Ecto neural progenitor cell (in vitro differentiated cells): ENCODE measurements at places on chromosomes 6 and 20.

GRCh38 chr20:33731693-33732165, at the start of gene ZNF341:
Gene ZNF341, plus strand, starts transcription at chr20:33731996. Its CDS starts 26 bp downstream, at chr20:33732022.
- no peak for DNase-seq

DNA sequence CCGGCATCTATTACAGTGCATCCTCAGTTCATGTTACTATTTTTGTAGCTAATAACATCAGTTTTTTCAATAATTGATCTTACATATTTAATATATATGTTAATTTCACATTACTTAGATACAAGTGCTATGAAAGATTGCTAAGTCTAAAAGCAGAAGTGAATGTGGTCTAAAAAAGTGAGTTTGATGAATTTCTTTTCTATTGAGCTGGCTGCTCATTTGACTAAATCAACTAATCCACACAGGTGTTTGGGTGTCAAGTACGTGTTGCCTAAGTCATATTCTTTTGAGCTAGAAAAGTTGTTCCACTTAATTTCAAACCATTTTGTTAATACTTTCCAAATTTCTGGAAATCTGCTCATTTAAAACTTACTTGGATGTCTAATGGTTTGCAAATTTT, 46.6 kb upstream of the EZR start:
- DNase-seq = no peak

DNA sequence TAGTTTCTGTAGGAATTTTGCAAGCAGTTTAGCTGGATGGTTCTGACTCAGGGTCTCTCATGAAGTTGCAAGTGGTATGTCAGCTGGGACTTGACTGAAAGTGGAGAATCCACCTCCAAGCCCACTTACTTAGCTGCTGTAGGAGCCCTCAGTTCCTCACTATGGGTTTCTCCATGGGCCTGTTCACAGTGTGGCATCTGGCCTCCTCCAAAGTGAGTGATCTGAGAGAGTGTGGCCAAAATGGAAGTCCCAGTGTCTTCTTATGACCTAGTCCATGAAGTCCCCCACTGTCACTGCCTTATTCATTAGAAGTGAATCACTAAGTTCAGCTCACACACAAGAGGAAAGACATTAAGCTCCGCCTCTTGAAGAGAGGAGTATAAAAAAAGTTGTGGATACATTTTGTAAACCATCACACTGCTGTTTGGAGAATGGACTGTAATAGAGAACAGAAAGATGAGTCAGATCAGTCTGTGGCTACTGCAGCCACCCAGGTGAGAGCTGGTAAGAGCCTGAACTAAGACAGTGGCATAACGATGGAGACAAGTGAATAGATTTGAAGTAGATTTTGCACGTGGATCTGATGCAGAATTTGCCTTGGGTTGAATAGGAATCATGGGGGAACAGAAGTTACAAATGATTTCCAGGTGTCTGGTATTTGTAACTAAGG, 4.9 kb upstream of the NELFCD start:
- peak; percentile 13 for DNase-seq

DNA sequence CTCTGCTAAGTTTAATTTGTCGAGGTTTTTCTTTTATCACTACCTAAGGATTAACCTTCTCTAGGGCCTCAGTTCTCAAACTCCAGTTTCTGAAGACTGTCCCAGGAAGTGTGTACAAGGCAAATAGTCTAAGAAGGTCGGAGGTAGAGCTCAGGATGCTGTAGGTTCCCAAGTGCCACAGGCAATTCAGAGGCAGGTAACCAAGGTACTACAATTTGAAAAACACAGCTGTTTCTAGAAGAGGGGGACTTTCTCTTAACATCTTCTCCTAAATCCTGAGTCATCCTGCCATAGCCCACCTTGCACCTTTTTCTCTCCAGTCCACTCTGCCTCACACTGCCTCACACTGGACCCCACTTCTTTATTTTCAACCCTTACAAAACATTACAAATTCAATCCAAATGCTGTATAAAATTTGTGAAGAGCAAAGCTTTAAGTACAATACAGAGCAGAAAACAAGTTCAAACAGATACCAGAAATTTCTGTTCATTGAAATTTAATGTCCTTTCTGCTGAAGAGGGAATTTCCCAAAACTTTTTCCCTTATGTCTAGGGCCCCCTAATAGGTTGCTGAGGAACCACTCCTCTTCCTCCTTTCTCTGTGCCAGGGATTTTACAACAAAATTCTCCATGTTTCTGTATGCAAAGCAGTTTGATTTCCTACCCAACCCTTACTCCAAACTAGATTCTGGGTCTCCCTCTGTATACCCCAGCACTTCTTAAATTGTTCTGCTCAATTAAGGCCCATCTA, 43.0 kb downstream of the FRK start:
- DNase-seq = no peak

DNA sequence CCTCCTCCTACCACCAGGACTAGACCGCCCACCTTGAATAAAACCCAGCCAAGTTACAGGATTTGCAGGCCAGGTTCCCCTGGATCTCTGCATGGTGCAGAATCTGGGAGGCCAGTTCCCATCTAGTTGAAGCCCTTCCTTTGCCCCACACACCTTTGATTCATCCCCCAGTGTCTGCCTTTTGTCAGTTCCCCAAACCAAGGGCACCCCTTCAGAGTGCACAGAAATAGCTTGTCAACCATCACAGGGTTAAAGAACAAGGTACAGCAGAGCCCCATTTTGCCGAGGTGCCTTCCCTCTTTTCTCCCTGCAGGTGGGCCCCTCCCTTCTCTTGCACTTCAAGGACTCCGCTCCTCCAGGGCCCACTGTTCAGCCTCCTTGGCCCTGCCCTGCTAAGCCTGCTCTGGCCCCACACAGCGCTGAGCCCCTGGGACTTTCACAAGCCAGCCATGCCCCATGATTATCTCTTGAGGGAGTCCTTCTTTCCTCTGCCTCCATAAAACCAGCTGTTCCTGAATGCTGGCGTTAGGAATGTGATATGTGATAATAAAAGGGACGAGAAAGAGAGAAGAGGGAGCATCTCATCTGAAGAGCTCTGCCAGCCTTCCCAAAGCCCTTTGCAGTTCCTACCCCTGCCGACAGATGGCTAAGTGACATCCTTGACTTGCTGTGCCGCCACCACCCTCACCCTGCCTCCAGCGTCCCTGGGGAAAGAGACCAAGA, 280.3 kb downstream of the CDC5L start:
- peak; percentile 73 for DNase-seq

- no peak for DNase-seq
Measured at GRCh38 chr6:112352607-112353006, 5.5 kb downstream of the RFPL4B start.

- peak; percentile 70 for DNase-seq
Measured at GRCh38 chr6:110378552-110378951, 20.4 kb upstream of the METTL24 start.

DNA sequence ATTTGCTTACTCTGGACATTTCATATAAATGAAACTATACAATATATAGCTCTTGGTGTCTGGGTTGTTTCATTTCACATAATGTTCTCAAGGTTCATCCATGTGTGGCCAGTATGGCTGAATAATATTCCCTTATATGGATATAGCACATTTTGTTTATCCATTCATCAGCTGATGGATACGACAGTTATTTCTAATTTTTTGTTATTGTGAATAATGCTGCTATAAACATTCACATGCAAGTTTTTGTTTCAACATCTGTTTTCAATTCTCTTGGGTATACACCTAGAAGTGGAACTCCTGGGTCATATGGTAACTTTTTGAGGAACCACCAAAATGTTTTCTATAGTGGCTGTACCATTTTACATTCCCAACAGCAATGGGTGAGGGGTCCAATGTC, 101.1 kb downstream of the CDK19 start:
- DNase-seq = no peak

DNA sequence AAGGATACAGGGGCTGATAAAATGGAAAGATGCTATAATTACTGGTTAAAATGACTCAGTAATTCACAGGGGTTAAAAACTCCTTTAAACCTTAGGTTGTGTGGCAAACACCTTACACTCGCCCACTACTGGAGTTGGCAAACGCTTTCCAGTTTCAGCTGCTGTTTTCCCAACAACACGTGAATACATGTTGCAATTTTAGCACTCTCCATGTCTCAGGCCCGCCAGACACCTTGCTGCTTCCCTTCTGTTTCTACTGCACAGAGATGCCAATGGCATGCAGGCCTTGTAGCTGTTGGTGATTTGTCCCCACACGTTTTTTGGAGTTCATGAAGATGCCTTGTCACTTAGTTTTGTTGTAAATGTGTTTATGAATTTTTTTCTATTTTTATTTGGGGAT, 5.3 kb upstream of the TTPAL start:
- no peak for DNase-seq

GRCh38 chr6:121297694-121298093, 36.6 kb downstream of the TBC1D32 start:
- DNase-seq = no peak

DNA sequence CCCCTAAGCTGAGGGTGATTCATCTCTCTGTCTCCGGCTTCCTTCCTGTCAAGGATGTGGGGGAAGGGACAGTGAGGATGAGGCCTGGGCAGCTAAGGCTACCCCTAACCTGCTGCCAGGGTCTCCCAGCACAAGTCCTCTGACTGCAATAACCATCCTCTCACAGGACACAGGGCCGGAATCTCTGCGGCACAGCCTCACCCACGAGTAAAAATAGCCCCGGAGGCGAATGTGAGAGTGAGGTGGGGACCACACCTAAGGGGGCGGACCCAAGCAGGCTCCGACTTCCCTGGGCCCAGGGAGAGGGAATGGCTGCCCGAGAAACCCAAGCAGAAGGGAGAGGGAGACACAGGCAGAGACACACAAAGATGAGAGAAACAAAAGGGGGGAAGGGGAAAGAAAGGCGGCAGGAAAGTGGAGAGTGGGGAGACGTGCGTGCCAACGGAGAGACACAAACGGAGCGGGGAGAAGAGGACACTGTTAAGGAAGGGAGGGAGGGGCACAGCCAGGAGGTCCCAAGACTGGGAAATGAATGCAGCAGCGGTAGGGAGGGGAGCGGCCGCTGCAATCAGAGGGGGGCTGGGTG, 1.4 kb downstream of the CLIC1 start:
- DNase-seq = peak; percentile 58

DNA sequence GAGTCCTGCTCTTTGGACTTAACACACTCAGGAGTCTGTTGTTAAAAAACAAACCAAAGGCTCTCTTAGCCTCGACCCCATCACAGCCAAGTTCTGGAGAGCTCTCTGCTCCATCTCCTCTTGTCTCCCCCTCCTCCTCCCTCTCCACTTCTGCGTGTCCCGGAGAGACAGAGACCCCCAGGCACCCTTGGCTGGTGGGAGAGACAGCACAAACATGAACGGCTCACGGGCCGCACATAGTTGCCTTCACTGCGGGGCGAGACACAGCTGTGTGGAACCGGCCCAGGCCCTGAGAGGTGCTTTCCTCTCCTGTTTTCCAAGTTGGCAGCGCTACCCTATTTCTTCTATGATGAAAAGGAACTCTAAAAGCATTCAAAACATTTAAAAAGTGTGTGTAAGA, 23.3 kb upstream of the MYT1 start:
- DNase-seq = no peak

DNA sequence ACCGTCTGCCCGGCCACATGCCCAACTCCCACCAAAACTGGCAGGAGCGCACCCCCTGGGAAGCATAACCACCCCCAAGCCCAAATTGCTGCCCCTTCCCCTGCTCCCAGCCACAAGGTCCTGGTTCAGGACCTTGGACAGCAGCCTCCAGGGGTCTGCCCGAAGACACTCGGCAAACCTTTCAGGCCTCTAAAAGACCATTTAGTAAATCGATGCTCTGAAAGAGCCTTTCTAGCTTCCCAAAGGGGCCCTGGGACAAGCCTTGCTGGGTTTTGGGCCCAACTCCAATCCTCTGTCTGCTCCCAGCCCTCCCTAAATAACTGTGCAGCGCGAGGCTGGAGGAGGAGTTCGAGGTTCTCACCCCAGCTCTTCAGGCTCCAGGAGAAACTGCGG, 30.5 kb downstream of the GRM4 start:
- DNase-seq = peak; percentile 76

GRCh38 chr20:10250902-10251301, 32.3 kb downstream of the SNAP25 start:
- DNase-seq = no peak

DNA sequence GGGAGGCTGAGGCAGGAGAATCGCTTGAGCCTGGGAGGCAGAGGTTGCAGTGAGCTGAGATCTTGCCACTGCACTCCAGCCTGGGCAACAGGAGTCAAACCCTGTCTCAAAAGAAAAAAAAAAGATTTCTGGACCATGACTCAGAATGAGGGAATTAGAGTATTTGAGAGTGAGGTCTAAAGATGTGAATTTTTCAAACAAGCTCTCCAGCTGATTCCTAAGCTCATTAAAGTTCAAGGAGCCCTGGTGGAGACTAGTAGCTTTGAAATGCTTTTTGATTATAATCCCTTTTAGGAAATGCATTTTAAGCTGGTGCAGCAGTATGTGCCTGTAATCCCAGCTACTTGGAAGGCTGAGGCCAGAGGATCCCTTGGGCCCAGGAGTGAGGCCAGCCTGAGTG, 21.8 kb upstream of the SRF start:
- DNase-seq = no peak

GRCh38 chr6:109186012-109186411, 90.7 kb downstream of the CEP57L1 start:
- no peak for DNase-seq

- no peak for DNase-seq
Measured at GRCh38 chr20:813390-813789, 20.1 kb upstream of the FAM110A start.

DNA sequence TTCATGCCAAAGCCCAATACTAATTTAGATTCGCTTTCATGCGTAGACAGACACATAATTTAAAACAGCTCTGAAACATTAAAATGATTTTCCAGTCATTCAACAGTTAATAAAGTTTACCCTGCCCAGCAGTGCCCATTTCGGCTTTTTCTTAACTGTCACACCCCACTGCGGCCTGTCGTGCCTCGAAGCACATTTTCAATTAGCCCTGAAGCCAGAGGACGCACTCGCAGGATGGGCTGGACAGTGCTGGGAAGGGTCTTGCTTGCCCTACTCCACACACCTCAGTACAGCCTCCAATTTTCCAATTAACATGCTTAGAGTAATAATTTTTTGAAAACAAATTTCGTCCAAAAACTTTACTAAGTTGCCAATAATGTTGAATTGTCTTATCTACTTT, 35.3 kb downstream of the TAF4 start:
- DNase-seq = no peak

- DNase-seq = no peak
Measured at GRCh38 chr20:22312744-22313346, 271.5 kb downstream of the FOXA2 start.

GRCh38 chr6:110422444-110422822, 7.1 kb upstream of the DDO start:
- no peak for DNase-seq

DNA sequence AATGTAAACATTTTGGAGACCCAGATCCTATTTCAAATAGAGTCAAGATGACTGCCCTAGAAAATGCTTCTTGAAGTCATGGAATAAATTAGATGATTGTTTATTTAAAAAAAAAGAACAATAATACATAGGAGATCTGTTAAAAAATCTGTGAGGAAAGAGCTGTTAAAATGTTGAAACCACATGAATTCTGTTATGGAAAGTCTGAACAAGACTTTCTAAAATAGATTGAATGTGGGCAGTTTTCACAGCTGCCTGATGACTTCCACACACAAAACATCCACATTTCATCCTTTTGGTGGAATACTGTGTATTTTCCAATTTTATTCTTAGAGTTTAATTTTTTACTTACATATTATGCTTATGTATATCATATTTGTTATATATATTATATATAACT, 186.1 kb downstream of the LAMA2 start:
- DNase-seq = no peak

GRCh38 chr6:153301602-153302001, 170.5 kb upstream of the RGS17 start:
- no peak for DNase-seq

- DNase-seq = no peak
Measured at GRCh38 chr20:13400453-13400852, 179.4 kb downstream of the ISM1 start.

GRCh38 chr6:122783401-122783800, 3.9 kb downstream of the FABP7 start:
- DNase-seq = no peak

GRCh38 chr6:143357561-143358255, 92.8 kb downstream of the ADAT2 start:
- no peak for DNase-seq
